Fibroblast of skin of back (primary cell): ENCODE measurements at places on chromosomes 4 and X.

GRCh38 chr4:21827575-21827974, 121.0 kb downstream of the KCNIP4 start:
- no peak for DNase-seq

DNA sequence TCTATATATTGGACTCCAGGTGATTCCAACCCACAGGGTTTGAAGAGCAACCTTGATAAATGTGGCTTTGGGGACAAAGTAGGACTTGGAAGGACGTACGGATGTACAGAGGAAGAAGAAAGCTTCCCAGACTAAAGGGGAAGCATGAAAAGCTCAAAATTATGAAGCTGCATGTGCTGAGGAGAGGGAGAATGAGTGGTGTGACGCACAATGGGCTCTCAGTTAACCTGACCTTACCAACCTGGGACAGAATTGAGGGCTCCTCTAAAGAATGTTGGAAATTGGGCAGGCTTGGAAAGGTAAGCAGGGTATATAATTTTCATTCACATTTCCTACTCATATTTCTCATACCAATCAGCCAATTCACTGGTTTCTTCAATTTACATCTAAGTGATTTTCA, 10.5 kb upstream of the TIGD2 start:
- no peak for DNase-seq

DNA sequence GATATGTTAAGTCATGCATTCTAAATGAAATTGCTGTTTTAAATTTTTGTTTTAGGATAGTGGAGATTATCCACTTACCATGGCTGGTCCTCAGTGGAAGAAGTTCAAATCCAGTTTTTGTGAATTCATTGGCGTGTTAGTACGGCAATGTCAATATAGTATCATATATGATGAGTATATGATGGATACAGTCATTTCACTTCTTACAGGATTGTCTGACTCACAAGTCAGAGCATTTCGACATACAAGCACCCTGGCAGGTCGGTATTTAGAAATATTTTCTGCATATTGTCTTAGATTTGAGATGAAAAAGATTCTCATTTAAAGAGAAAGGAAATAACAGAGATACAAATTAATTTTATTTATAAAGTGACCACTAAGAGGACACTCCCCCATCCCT, 83.6 kb downstream of the STAG2 start:
- no peak for DNase-seq

DNA sequence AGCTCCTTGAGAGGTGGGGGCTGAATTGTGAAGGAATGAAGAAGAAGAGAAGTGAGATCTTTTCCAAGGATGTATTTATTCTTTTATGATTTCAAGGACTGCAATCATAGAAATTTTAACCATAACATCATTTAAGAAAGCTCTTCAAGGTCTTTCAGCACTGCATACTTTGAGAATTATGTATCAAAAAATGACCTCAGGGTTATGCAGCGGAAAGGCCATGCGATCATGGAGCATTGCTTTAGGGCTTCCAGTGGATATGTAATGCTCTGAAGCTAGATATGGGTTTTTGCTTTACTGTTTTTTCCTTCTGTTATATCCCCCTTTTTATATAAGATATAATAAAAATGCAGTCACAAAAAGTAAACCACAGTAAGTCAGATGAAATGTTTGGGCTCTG, 38.7 kb downstream of the SGMS2 start:
- peak; percentile 70 for DNase-seq

GRCh38 chrX:2751291-2751690, 549 bp upstream of the XG start:
- DNase-seq = no peak

DNA sequence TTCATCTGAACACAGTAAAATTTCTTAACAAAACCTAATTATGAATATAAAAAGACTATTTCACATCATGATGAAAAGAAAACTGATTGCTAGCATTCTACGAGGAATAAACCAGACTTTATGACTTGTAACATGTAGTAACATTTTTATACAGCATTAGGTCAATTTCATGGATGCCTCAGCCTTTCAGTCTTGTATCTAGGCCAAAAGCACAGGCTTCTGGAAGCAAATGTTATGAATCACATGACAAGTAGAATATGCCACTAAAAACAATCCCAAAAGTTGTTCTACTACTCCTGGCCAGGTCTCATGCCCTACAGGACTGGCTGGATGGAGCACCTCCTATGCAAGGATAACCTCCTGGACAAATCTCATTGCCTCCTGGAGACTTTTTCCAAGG, 101.2 kb downstream of the ARHGAP6 start:
- no peak for DNase-seq

GRCh38 chr4:26082565-26082964, 168.5 kb downstream of the SMIM20 start:
- DNase-seq = no peak
